ENCODE measurements at places on chromosomes 11 and 22.

DNA sequence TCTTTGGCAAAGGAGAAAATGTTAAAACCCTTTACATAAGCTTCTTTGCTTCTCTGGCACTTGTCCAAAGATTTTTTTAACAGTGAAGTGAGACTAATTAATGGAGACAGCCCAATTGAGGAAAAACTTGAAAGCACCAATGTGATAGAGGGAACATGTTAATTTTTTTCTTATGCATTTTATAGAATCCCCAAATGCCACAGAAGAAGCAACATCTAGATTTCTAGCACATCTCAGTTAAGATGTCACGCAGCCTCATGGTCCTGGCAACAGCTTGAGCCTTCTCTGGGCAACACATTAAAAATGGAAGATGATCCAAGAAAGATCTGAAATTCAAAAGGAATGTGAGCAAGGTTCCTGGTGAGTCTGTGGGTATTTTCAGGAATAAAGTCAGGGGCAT, 48.5 kb downstream of the PACSIN2 start:
- no peak for DNase-seq

DNA sequence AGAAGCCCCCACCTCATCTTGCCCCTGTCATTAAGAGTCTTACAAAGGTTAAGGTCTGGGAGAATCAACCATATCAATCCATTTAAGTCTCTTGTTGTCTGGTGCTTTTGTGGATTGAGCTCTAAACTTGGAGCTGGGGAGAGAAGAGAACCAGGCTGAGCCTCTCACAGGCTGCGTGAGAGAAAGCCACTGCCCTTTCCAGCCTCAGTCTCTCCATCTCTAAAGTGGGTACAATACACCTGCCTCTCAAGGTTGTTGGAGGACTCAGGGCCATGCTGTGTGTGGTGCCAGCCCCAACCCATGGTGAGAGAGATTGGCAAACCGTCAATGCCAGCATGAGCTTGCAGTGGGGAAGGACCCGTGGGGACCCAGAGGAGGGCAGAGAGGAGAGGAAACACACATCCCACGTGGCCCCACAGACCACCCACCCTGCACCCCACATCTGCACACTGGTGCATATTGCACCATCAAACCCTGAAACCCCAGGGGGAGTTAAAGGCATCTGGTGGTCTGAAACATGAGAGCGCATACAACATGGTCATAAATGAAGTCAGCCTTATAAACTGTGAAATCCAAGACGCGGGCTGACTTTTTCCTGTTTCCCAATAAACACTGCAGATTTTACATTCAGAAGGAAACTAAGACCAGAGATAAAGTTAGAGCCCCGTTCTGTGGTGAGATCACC, 27.5 kb upstream of the FBLN1 start:
- DNase-seq, result no peak

GRCh38 chr11:75345455-75346160, 5.9 kb downstream of the ARRB1 start:
- DNase-seq, result no peak

DNA sequence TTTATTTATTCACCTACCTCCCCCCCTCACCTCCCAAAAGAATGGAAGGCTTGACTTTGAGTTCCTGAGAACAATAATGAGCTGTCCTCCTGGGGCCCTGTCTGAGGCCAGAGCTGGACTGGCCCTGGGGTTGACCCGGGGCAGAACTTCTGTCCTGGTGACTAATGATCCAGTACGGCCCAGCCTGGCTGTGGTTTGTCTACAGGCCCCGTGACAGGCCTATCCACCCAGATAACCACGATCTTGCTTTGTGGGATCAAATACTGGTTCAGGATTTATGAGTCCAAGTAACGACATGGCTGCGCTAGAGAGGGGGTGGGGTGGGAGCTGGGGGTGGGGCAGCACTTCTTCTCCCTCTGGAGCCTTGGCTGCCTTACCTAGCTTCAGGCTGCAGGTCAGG, 81.5 kb downstream of the WT1 start:
- no peak for DNase-seq

DNA sequence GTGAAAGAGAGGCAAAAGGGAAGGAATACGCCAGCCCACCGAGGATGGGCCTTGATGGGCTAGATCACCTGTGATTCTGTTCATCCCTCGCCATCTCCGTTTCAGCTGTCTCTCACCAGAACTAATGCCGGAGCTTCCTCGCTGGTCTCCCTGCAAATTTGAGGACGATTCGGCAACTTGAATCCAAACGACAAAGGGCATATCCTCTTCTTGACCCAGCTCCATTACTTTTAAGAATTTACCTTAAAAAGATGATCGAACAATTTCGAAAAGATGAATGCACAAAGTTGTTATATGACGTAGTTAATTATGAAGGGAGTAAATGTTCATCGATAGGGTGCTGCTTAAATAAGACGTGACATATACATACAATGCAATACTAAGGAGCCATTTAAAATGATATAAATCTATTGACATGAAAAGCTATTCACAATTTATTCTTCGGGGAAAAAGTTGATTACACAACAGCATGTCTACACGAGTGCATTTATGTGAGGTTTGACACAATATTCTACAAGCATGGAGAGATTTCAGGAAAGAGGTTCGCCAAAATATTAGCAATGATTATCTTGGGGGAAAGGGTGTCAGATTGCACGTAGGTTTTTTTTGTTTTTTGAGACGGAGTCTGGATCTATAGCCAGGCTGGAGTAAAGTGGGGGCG, 937 bp upstream of the FAM168A start:
- DNase-seq, result no peak

DNA sequence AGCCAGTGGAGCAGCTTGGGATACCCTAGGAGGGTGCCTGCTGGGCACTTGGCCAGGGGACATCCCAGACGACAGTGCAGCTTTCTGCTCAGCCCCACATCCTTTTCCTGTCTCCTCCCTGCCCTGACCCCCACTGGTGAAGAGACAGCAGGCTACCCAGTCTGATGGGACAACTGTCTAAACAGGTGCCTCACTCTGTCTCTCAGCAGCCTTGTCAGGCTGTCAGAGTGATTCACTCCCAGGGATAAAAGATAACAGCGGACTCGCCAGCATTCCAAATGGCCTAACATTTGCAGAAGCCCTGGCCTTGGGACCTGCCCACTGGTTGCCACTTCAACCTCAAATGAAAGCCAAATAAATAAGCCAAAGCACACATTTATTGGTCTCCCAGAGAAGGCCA, 318.6 kb upstream of the PLET1 start:
- DNase-seq, result no peak

- no peak for DNase-seq
Observed at GRCh38 chr22:29012101-29012433, 49.6 kb downstream of the C22orf31 start.

DNA sequence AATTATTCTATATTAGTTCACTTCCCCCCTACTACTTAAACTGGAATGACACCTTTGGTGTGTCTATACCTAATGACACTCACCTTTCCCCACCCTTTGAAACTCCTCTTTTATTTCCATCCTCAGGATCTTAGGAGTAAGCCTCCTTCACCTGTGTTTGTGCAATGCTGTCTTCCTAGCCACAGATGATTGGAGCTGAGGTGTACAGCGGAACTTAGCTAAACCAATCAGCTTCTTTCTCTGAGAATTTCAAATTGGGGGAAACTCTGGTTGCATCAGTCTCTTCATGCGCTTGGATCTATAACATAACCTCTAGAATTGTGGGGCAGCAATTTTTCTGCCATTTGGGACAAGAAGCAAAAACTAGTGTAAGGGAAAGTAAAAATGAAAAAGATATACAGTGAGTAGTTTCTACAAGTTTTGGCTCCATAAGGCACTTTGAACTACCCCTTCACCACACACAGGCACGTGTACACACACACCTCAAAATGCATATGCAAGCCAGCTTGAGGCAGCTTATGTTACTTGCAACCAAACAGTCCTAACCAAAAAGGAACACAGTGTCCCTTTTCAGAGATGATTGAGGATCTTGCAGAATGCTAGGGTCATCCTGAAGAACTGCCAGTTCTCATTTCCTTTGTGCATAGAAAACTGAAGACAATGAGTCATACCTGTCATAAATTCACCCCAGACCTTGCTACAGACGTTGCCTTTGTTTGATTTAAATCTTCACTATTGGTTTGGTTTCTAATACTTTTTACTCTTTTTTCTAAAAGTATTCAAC, 36.0 kb upstream of the LDLRAD3 start:
- DNase-seq, result no peak

- no peak for DNase-seq
Observed at GRCh38 chr22:35961480-35962295, 66.9 kb downstream of the RBFOX2 start.

DNA sequence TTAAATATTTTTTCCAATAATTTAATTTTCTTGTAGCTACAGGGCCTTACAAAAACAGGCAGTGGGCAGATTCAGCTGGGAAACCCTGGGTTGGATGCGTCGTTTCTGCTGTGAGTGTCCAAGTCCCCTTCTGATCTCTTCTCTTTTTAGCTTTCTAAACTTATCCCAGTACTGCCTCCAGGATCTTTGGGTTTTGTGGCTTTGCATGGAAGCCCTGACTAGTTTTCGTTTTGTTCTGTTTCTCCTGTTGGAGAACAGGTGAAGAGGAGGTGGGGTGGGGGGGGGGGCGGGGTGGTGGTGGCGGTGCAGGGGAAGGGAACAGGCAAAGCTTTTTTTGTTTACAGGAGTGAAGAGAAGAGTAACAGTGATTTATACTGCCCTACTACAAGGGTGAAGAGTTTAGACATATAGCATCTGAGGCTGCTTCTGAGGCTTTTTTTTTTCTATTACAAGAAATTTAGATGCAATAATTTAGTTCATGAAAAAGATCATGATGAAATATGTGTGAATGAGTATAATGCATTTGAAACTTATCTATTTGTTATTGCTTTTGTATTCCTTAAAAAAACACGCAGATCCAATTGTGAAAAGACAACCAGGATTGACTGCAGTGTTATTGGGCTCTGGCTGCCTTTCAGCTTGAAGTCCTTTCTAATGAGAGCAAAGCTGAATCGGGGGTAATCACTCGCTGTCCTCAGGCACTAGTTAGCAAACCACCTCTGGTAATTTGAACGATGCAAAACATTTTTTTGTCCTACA, 142.9 kb downstream of the NCAM1 start:
- DNase-seq, result no peak

DNA sequence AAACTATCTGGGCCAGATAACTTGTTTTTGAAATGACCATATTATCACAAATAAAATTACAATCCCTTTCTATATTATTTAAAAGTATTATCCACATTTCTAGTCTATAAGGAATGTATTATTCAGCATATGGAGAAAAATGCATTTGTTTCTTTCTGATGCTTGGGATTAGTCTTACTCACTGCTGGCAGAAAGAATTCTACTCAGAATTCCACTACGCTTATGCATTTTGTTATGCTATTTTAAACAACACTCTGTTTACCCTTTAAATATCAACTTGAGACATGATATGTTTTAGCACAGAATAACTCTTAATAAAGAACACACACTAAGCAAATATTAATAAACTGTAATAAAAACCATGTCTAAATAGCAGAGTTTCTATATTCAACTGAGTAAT, 77.6 kb upstream of the ANO3 start:
- no peak for DNase-seq

- no peak for DNase-seq
Observed at GRCh38 chr11:96092511-96092910, 168.6 kb upstream of the MTMR2 start.
